ENCODE measurements at places on chromosomes 12 and 14.
A peak's percentile ranks its signal among the peaks of the same experiment; 100 is the strongest.

GRCh38 chr12:131948166-131948712 lies 1.5 kb upstream of the EP400 start:
- no peaks in the 10 kb centered on the region for H3K36me3 ChIP-seq
- H3K4me1 ChIP-seq: no peaks in the 10 kb centered on the region
- H3K27me3 ChIP-seq: no peaks in the 10 kb centered on the region
- H3K27ac ChIP-seq: peak overlapping the region; percentile 75
- no peak overlapping the region for H3K4me3 ChIP-seq
- DNase-seq: no peak

GRCh38 chr12:42421844-42422779 lies 96.1 kb downstream of the PPHLN1 start:
- no peak overlapping the region for H3K27ac ChIP-seq
- H3K36me3 ChIP-seq: no peaks in the 10 kb centered on the region
- no peaks in the 10 kb centered on the region for H3K27me3 ChIP-seq
- no peak for DNase-seq
- no peaks in the 10 kb centered on the region for H3K4me1 ChIP-seq
- no peak overlapping the region for H3K4me3 ChIP-seq

GRCh38 chr12:15904378-15904920 lies 6.7 kb upstream of the DERA start:
- H3K27me3 ChIP-seq: no peaks in the 10 kb centered on the region
- no peaks in the 10 kb centered on the region for H3K4me1 ChIP-seq
- DNase-seq: no peak
- no peaks in the 10 kb centered on the region for H3K36me3 ChIP-seq
- H3K4me3 ChIP-seq: no peak overlapping the region

DNA sequence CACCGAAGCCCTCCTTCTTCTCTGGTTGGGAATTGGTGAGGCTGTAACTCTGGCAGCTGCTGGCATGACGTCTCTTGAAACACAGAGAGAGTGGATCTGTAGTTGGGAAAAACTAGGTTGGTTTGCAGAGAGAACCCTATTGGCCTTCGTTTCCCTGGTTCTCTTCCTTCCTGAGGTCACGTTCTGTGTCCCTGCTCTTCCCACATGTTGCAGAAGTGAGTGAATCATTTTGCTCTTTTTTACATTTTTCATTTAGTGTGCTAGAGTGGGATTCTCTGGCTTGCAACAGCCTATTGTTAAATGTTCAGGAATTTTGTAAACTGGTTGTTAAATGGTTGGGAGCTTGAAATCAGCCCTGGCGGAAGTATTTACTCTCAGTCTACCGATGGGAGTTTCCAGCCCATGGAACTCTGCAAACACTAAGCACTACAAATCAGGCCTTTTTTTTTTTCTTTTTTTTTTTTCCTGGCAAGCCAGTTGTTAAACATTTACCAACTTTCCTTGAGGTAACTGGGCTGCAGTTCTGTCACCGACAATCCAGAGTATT lies 26.8 kb upstream of the CKAP4 start:
- H3K4me1 ChIP-seq: peaks cover 5% of the 10 kb centered on the region
- no peak overlapping the region for H3K4me3 ChIP-seq
- no peaks in the 10 kb centered on the region for H3K36me3 ChIP-seq
- H3K27me3 ChIP-seq: no peaks in the 10 kb centered on the region

DNA sequence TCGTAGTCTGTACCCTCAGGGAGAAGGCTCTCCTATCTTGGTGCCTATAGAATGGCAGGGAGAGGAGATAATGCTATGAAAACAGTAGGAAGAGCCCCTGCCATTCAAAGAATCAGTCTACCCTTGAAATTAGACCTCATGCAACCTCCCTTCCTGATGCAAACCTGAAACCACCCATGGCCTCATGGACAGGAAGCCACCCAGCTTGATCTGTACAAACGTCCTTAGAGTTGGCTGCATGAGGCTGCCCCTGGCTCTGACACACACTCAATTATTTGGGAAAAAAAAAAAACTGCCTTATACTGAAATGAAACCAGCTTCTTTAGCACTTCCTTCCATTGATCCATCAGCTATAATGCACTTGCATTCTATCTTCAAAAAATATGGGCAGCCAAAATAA lies 116.6 kb upstream of the BCL2L14 start:
- no peak overlapping the region for H3K4me3 ChIP-seq
- H3K27me3 ChIP-seq: no peaks in the 10 kb centered on the region
- H3K4me1 ChIP-seq: no peaks in the 10 kb centered on the region
- H3K27ac ChIP-seq: no peak overlapping the region

DNA sequence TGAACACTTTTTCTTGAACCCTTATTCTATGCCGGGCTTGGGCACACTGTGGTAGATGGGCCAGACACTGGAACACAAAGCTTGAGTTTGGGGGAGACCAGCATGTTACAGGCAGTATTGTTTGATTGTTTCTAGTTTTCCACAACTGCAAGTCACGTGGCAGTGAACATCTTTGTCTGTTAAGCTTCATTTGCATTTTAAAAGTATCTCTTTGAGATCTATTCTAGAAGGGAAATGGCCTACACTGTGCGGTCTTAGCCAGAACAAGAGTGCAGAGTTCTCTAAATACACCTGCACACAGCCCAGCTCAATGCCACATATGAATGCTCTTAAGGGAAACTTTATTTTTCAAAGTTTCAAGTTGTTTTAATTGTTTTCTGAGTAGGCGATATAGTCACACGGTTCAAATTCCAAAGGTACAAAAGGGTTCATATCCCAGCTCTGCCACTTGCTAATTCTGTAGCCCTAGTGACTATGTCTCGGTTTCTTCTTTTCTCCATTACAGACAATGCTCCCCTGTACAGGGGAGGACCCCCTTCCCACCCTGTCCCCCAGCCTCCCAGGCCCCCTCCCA lies 24.9 kb downstream of the RIN3 start:
- no peak overlapping the region for H3K27ac ChIP-seq
- H3K36me3 ChIP-seq: no peaks in the 10 kb centered on the region
- no peaks in the 10 kb centered on the region for H3K27me3 ChIP-seq

DNA sequence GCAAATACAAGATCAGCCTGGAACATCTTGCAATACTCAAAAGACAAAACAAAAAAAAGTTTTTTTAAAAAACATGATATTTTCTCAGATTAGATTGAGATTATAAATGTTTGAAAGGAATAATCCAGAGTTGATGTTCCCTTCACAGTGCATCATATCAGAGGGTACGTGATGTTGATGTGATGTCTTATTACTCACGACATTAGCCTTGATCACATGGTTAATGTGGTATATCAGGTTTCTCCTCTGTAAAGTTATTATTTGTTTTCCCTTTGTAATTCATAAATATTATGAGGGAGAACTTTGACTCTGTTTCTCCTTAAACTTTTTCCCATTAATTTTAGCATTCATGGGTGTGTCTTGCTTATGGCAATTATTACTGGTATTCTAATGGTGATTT lies 26.6 kb downstream of the LIMA1 start:
- peaks cover 15% of the 10 kb centered on the region for H3K4me1 ChIP-seq
- peak overlapping the region; percentile 70 for H3K27ac ChIP-seq
- no peaks in the 10 kb centered on the region for H3K36me3 ChIP-seq
- no peak for DNase-seq
- H3K27me3 ChIP-seq: no peaks in the 10 kb centered on the region

DNA sequence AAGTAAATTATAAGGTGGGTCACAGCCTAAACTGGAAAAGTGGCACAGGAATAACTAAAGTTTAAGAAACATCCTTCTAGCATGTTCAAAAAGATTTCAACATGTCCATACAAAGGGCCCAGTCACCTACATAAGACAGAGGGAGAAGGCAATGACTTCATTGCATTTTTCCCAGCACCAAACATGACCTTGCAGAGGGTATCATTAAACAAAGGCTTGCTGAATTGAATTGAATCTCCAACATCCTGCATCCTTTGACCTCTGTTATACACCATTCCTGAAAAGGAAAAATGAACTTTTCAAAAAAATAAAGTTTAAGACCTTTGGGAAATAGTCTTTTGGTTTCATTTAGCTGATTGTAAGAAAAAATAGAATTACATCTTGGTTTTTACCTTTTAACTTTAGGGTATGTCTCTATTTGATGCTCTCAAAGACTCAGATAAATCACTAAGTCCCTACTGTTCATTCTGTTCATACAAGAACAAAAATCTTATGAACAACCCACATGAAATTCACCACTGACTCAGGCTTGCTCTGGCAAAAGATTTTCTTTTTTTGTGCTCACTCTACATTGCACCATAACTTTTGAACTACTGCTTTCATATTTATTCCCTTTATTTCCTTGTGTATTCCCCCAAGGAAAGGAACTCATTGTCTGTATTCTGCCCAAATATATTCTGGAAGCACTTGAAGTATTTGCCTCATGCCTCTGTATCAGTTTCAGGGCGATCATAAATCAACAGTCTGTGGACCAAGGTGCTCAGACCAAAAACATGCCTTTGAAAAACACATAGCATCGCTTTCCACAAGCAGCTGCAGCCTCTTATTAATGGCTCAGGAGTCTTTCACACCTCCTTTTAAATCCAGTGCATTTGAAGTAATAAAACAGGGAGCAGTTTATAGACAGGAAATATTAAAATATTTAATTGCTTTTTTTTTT lies 121.7 kb downstream of the DUSP6 start:
- DNase-seq: no peak
- H3K4me3 ChIP-seq: no peak overlapping the region
- H3K27ac ChIP-seq: no peak overlapping the region
- H3K4me1 ChIP-seq: no peaks in the 10 kb centered on the region
- H3K36me3 ChIP-seq: no peaks in the 10 kb centered on the region
- H3K27me3 ChIP-seq: no peaks in the 10 kb centered on the region

GRCh38 chr12:92193063-92193462 lies 47.4 kb upstream of the BTG1 start:
- no peaks in the 10 kb centered on the region for H3K4me1 ChIP-seq
- no peak overlapping the region for H3K27ac ChIP-seq
- no peak for DNase-seq
- H3K4me3 ChIP-seq: no peak overlapping the region
- H3K27me3 ChIP-seq: no peaks in the 10 kb centered on the region

- no peaks in the 10 kb centered on the region for H3K27me3 ChIP-seq
- H3K27ac ChIP-seq: no peak overlapping the region
- no peaks in the 10 kb centered on the region for H3K4me1 ChIP-seq
Observed at GRCh38 chr14:101174522-101174838, 271.0 kb upstream of the RTL1 start.

- H3K27ac ChIP-seq: no peak overlapping the region
- DNase-seq: peak; percentile 35
- no peaks in the 10 kb centered on the region for H3K27me3 ChIP-seq
- no peak overlapping the region for H3K4me3 ChIP-seq
- H3K4me1 ChIP-seq: no peaks in the 10 kb centered on the region
Observed at GRCh38 chr14:61894452-61895077, 132.3 kb downstream of the SNAPC1 start.

- no peak for DNase-seq
- no peaks in the 10 kb centered on the region for H3K36me3 ChIP-seq
- H3K27me3 ChIP-seq: no peaks in the 10 kb centered on the region
- no peak overlapping the region for H3K27ac ChIP-seq
- H3K4me3 ChIP-seq: no peak overlapping the region
Observed at GRCh38 chr12:119328111-119328510, 6.4 kb upstream of the CCDC60 start.

DNA sequence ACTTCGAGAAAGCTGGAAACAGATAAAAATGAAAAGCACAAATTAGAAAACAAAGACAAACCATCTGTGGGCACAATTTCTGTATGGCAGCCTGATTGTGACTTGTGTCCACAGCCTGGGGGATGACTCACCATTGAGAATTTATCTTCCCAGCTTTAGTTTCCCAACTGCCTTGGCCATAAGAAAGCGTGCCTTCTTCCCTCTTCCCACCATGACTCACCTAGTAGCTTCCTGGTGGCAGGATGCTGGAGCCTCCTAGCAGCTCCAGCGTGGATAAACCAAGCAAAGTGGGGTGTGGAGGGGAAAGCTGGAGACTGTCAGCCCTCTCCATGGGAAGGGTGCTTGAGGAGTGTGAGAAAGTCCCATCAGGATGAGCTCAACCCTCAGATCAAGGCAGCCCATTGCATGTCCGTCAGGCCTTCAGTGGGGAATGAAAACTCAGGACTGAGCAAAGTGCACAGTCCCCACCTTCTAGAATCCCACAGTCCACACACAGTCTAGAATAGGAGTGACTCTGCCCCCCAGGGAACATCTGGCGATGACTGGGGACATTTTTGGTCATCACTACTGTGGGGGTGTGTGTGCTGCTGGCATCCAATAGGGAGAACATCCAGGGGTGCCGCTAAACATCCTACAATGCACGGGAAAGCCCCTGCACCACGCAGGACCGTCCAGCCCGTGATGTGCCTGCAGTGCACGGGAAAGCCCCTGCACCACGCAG lies 22.4 kb upstream of the SERPINA6 start:
- H3K36me3 ChIP-seq: no peaks in the 10 kb centered on the region
- DNase-seq: no peak
- H3K4me1 ChIP-seq: no peaks in the 10 kb centered on the region

- H3K27ac ChIP-seq: no peak overlapping the region
- H3K4me3 ChIP-seq: no peak overlapping the region
- H3K27me3 ChIP-seq: no peaks in the 10 kb centered on the region
- DNase-seq: no peak
Observed at GRCh38 chr12:2061402-2061801, 8.6 kb downstream of the CACNA1C start.

GRCh38 chr14:30507209-30507608 lies 51.7 kb upstream of the G2E3 start:
- H3K4me3 ChIP-seq: no peak overlapping the region
- no peaks in the 10 kb centered on the region for H3K4me1 ChIP-seq
- no peak for DNase-seq
- H3K27ac ChIP-seq: no peak overlapping the region
- no peaks in the 10 kb centered on the region for H3K36me3 ChIP-seq

- no peak overlapping the region for H3K27ac ChIP-seq
- H3K36me3 ChIP-seq: no peaks in the 10 kb centered on the region
- no peaks in the 10 kb centered on the region for H3K4me1 ChIP-seq
- no peak overlapping the region for H3K4me3 ChIP-seq
- DNase-seq: no peak
Observed at GRCh38 chr12:126734710-126735109, 1532.3 kb upstream of the TMEM132C start.

GRCh38 chr14:100551056-100551455 lies 36.2 kb downstream of the BEGAIN start:
- no peaks in the 10 kb centered on the region for H3K36me3 ChIP-seq
- no peak overlapping the region for H3K27ac ChIP-seq
- no peaks in the 10 kb centered on the region for H3K27me3 ChIP-seq
- DNase-seq: no peak

GRCh38 chr12:5840944-5841343 lies 104.1 kb downstream of the ANO2 start:
- no peaks in the 10 kb centered on the region for H3K4me1 ChIP-seq
- no peak overlapping the region for H3K27ac ChIP-seq
- H3K27me3 ChIP-seq: no peaks in the 10 kb centered on the region
- no peaks in the 10 kb centered on the region for H3K36me3 ChIP-seq

DNA sequence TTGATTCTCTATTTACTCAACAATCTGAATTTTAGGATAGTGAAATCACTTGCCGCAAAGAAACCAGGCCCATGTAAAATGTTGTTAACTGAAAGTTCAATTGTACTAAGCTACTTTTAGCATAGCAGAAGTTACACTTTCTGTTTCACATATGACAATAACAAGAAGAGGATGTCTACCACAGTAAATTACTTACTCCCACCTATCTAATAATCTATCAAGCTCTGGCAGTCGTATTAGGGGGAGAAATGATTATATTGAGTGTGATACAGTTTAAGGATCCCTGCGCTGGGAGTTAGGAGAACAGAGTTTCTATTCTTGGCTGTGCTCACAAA lies 66.5 kb upstream of the CAND1 start:
- H3K4me3 ChIP-seq: no peak overlapping the region
- no peak overlapping the region for H3K27ac ChIP-seq
- no peaks in the 10 kb centered on the region for H3K4me1 ChIP-seq
- DNase-seq: no peak

All from prostate gland (tissue), 2 donors.